Left renal pelvis (tissue), 4 donors: ENCODE measurements at places on chromosomes 4 and X.

- DNase-seq = no peak
Observed at GRCh38 chr4:21749924-21750323, 198.6 kb downstream of the KCNIP4 start.

DNA sequence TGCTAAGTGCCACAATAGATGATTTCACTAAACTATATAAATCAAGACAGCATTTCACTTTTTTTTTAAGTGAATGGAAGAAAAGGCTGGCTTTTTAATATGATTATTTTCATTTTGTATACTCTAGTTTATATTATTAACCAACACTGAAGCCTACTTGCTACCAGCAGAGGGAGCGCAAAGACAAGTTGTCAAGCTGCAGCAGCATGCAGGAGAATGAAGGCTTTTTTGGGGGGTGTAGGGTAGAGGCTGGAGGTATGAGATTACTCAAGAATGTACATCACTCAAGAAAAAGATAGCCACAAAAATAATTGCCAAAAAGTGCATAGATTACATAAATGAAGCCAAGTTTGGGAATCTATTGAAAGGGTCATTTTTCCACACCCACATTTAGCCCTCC, 519.5 kb downstream of the FGF13 start:
- DNase-seq = peak; percentile 2

DNA sequence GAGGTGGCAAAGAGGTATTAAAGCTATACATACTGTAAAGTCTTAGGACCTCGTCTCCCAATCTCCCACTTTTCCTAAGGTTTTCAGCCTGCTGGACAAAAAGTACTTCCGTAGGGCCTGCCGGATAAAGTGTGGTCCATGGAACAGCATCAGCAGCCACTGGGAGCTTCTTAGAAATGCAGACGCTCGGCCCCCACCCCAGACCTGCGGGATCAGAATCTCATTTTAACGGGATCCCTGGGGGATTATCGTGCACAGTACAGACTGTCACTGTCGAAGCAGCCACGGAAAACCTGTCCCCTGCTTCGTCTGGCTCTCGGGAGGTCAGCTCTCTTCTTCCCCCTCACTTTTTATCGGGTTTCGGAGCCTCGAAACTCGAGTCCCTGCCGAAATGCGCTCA, 802 bp downstream of the ADGRG2 start:
- DNase-seq = no peak

GRCh38 chrX:1466232-1466661, 13.5 kb upstream of the ASMTL start:
- no peak for DNase-seq

DNA sequence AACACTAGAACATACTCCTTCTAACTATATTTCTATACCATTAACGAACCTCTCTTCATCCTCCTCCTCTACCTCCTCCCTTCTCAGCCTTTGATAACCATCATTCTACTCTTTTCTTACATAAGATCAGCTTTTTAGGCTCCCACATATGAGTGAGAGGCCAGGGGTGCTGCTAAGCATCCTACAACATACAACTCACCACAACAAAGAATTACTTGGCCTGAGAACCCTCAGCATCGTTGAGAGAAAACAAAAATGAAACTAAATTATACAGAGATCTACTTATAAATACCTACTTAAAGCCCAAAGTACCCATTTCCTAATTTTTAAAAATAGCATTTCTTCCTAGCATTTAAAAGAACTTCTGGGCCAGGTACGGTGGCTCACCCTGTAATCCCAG, 77.7 kb downstream of the CC2D2A start:
- no peak for DNase-seq

DNA sequence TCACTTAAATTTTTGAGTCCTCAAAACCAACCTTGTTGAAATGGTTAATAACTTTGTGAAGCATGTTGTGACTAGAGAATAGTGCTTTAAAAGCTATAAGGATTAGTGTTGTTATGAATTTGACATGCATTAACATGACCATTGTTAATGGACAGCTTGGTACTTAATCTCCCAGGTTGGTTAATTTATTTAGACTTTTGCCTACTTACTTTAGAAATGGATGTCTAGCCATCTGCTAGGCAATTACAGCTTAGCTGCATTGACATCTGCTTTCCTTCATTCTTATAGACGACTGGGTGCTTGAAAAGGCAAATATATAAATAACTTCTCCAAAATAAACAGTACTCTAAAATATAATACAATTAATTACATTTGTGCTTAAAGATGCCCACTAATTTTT, 368.0 kb downstream of the CCSER1 start:
- no peak for DNase-seq

- DNase-seq = no peak
Observed at GRCh38 chr4:56149591-56149990, 200.8 kb downstream of the CEP135 start.

DNA sequence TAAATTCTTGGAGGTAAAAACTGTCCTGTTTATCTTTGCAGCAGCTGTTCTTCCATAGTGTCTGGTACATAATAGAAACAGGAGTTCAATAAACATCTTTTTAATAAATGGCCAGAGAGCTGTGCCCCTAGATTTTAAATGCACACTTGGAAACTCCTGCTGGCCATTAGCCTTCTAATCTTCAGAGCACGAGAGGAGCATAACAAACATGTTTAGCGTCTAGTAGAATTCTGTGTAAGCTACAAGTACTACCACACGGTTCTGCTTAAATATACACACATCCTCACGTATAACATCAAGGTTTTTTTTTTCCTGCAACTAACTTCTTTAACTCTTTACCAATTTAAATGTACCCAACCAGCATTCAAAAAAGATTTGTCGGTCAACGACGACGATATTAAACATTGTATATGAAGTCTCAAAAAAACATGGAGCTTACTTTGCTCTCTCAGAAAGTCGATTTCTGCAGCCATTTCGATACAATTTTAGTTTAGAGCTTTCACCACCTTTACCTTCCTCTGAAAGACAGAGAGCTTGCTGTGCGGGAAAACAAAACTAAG, 628 bp downstream of the SCLT1 start:
- peak; percentile 26 for DNase-seq

- DNase-seq = no peak
Observed at GRCh38 chr4:38011511-38012162, 51.4 kb downstream of the PTTG2 start.

DNA sequence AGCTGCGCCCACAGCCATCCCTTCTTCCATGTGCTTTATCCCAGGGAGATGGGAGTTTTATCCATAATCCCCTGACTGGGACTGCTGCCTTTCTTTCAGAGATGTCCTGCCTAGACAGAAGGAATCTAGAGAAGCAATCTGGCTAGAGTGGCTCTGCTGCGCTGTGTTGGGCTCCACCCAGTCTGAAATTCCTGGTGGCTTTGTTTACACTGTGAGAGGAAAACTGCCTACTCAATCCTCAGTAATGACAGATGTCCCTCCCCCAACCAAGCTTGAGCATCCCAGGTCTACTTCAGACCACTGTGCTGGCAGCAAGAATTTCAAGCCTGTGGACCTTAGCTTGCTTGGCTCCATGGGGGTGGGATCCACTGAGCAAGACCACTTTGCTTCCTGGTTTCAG, 116.9 kb upstream of the AR start:
- DNase-seq = no peak

- DNase-seq = no peak
Observed at GRCh38 chrX:1421433-1422134, 29.7 kb upstream of the SLC25A6 start.
